Hippocampal formation (tissue), 2 donors: ENCODE measurements at places on chromosomes 12 and 14.

DNA sequence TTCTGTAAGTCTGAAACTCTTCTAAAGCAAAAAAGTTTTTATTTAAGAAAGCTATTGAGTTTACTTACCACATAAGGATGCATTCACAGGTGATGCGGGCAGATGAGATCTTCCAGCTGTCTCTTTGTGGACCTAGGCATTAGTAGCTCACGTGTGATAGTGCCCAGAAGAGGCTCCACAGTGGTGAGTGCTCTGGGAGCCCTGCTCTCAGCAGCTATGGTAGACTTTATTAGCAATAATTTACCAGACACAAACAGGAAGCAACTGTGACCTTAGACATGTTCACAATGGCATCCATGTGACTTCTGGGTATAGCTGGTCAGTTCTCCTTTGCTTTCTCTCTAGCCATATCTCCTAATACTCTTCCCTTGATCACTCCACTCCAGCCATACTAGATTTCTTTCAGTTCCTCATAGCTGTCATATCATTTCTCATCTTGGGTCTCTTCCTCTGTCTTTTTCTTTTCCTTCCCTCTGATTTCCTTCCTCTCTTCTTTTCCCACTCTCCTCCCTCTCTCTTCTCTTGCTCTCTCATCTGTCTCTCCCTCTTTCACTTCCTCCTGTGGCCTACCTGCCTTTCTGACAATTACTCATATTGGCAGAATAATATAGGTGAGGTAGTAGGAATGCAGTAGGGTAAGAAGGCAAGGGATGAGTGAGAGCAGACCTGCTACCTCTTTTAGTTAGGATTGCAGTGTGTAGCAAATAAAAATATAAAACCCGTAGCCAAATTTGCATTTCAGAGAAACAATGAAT, 75.2 kb upstream of the SCAF11 start:
- DNase-seq: no peak

GRCh38 chr12:52007982-52008510, 1.3 kb downstream of the TAMALIN start:
- DNase-seq: no peak

DNA sequence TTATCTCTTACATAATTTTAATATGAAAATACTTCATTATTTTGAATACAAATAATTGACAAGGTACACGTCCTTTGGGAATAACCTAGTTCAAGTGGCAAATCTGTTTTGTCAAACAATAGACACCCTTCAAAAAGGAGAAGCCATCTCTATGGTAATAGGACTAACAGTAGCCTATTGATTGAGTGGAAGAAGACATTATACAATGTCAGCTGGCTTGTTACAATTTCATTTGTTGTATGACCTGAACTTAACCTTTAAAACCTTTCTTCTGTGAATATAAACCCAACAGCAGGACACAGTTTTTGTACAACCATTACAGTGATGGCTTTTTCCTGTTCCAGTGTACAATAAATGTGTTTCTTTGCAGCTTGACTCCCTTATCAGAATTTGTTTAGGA, 8.1 kb downstream of the TMEM260 start:
- DNase-seq: peak; percentile 13

- no peak for DNase-seq
Observed at GRCh38 chr12:33555128-33555527, 115.5 kb upstream of the SYT10 start.
